ENCODE measurements at places on chromosomes 11 and 22. TPM values are rescaled to one million over a fixed set of nuclear protein-coding genes. Genes with fewer than 3 reads are reported as not detected.

GRCh38 chr11:74232311-74232950 lies 61.3 kb downstream of the PPME1 start:
- DNase-seq: no peak

GRCh38 chr11:114774599-114775361 lies 96.5 kb downstream of the NXPE2 start:
- DNase-seq: peak; percentile 79

Gene FGF19
- 0.34 TPM for total RNA-seq

GRCh38 chr11:124867700-124868099 lies 2.5 kb downstream of the ROBO3 start:
- DNase-seq: no peak

DNA sequence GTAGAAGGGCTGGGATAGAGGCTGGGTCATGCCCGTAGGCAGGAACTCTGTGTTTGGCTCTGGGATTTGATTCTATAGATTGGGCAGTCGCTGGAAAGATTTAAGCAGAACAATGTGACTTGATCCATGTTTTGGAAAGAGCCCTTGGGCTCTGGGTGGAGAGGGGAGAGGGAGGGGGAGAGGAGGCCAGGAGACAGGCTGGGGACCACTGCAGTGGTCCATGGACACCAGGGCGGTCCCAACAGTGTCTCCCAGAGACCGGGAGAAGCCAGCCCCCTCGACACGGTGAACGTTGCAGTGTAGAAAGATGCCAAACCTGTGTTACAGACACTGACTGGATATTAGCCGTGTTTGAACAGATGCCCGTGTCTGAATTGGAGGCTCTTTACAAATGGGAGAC lies 19.5 kb downstream of the PVALB start:
- no peak for DNase-seq

GRCh38 chr22:37244114-37244921 lies at the start of gene RAC2:
Gene RAC2, minus strand, starts transcription at chr22:37244269. Its CDS starts 121 bp downstream, at chr22:37244148.
- DNase-seq: no peak

GRCh38 chr11:70610566-70611565 lies 212.5 kb downstream of the CTTN start:
- DNase-seq: no peak

Gene OR4A16
- not detected for total RNA-seq

GRCh38 chr22:25048659-25049647 lies 96.4 kb downstream of the KIAA1671 start:
- DNase-seq: peak; percentile 71

DNA sequence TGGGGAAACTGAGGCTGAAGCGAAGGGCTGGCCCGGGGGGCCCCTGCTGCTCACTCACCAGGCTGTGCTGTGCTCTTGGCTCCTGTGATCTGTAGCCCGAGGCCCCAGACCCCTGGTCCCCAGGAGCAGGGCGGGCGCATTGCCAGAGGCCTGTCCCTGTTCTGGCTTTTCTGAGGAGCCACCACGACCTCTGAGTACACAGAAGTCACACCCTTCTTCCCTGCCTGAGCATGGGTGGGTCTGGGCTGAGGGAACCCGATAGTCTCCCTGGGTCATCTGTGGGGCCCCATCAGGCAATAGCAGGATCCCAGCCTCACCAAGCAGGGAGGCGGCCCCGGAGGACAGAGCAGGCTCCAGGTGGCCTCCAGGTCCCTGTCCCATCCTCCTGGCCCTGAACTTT lies 5.1 kb downstream of the CASTOR1 start:
- no peak for DNase-seq

Gene FOSL1
- total RNA-seq: 4.7 TPM

GRCh38 chr22:48079505-48080290 lies 1317.2 kb downstream of the TBC1D22A start:
- no peak for DNase-seq
